ENCODE measurements at places on chromosomes 6 and 20.

DNA sequence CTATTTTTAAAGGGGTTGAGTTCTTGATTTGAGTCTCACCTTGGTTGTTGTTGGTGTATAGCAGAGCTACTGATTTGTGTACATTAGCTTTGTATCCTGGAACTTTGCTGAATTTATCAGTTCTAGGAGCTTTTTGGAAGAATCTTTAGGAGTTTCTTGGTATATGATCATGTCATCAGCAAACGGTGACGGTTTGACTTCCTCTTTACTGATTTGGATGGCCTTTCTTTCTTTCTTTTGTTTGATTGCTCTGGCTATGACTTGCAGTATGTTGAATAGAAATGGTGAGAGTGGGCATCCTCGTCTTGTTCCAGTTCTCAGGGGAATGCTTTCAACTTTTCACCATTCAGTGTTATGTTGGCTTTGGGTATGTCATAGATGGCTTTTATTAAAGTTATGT lies 64.0 kb downstream of the CDYL start:
- DNase-seq = no peak

GRCh38 chr6:106422534-106422933 lies 62.0 kb downstream of the CRYBG1 start:
- DNase-seq = no peak

GRCh38 chr6:111220383-111221031 lies 133.2 kb downstream of the SLC16A10 start:
- DNase-seq = no peak

GRCh38 chr6:66128243-66128642 lies 421.2 kb upstream of the EYS start:
- no peak for DNase-seq

DNA sequence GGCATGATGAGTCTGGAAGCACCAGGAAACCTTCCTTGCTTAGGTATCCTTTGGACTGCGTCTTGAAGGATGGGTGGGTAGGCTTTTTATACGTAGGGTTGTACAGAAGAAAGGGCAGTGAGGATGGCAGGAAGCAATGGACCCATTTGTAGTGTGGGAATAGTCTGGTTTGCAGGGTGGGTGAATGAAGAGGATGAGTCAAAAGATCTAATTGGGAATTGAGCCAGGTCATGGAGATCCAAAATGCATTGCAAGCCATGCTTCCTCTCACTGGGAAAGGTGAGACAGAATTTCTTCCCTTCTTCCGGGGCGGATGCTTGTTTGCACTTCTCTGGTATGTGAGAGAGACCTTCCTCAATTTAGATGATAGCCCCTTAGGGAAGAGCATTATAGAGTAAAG lies 10.1 kb upstream of the BTBD3 start:
- DNase-seq = no peak

DNA sequence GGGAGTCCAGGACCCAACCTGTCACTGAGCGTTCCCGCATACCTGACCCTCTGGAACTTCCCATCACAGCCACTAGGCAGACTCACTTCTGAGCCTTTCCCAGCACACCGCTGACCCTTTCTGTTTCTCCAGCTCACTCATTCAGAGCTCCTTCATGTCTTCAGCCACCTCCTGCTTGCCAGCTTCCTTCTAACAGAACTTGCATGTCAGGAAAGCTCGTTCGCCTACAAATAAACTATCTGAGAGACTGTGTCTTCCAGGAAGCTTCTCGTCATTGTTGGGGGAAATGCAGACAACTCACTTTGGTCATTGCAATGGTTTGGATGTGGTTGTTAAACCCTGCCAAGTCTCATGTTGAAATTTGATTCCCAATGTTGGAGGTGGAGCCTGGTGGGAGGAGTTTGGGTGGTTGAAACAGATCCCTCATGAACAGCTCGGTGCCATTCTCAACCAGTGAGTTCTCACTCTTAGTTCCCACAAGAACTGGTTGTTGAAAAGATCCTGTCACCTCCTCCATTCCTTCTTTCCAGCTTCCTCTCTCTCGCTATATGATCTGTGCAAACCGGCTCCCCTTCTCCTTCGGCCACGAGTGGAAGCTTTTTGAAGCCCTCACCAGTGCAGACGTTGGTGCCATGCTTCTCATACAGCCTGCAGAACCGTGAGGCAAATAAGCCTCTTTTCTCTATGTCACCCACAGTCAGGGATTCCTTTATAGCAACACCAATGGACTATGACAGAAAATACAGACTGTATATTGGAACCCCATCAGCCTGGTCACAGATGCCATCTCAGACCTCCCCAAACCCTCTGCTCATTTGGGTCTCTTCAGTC lies 1.4 kb upstream of the MUC21 start:
- DNase-seq = no peak
